ENCODE measurements at places on chromosomes 13 and 19. TPM values are rescaled to one million over a fixed set of nuclear protein-coding genes. Genes with fewer than 3 reads are reported as not detected.

Gene KCNC3
- polyA plus RNA-seq: 27.1 TPM

Gene ZNF526
- 7.4 TPM for polyA plus RNA-seq

Gene ZNF320
- 15.7 TPM for polyA plus RNA-seq

GRCh38 chr13:76131551-76131950 is 495.4 kb downstream of the LMO7 start:
- no peak for DNase-seq

- DNase-seq: no peak
Observed at GRCh38 chr13:39688278-39688677, 32.8 kb downstream of the COG6 start.

Gene ICAM1
- polyA plus RNA-seq: 6.3 TPM

DNA sequence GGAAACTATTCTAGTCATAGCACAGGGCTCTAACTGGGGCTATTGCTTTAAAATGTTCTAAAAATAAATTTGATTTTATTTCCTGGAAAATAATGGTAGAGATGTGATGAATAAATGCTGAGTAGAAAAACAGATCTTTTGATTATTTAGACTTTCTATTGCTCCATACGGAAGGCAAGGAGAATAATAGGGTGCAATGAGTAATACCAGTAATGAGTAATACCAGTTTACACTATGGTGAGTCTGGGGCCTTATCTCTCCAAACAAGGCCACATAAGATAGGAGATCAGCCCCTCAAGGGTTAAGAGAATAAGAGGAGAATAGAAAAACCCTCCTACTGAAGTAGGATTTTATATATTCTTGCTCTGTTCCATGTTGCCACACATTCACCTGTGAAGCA is 390.4 kb downstream of the KLF5 start:
- no peak for DNase-seq

GRCh38 chr19:37954421-37954874 is 47.4 kb downstream of the SIPA1L3 start:
- DNase-seq: no peak

Gene NLRP11
- 0.15 TPM for polyA plus RNA-seq

GRCh38 chr13:59891053-59891452 is 272.7 kb downstream of the DIAPH3 start:
- no peak for DNase-seq

Gene CBY2
- 0.44 TPM for polyA plus RNA-seq

GRCh38 chr13:35855531-35856019 is 275.6 kb downstream of the DCLK1 start:
- DNase-seq: no peak

DNA sequence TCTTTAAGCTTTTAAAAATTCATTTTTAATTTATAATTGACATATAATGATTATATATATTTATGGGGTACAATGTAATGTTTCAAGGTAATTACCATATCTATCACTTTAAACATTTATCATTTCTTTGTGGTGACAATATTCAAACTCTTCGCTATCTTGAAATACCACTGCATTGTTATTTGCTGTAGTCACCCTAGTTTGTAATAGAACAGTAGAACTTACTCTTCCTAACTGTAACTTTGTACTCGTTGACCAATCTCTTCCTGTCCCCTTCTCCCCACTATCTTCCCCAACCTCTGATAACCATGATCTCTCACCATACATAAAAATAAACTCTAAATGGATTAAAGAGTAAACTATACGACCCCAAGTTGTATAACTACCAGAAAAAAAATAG is 20.4 kb downstream of the COG6 start:
- no peak for DNase-seq

GRCh38 chr13:51793570-51794271 is 10.2 kb downstream of the DHRS12 start:
- no peak for DNase-seq

DNA sequence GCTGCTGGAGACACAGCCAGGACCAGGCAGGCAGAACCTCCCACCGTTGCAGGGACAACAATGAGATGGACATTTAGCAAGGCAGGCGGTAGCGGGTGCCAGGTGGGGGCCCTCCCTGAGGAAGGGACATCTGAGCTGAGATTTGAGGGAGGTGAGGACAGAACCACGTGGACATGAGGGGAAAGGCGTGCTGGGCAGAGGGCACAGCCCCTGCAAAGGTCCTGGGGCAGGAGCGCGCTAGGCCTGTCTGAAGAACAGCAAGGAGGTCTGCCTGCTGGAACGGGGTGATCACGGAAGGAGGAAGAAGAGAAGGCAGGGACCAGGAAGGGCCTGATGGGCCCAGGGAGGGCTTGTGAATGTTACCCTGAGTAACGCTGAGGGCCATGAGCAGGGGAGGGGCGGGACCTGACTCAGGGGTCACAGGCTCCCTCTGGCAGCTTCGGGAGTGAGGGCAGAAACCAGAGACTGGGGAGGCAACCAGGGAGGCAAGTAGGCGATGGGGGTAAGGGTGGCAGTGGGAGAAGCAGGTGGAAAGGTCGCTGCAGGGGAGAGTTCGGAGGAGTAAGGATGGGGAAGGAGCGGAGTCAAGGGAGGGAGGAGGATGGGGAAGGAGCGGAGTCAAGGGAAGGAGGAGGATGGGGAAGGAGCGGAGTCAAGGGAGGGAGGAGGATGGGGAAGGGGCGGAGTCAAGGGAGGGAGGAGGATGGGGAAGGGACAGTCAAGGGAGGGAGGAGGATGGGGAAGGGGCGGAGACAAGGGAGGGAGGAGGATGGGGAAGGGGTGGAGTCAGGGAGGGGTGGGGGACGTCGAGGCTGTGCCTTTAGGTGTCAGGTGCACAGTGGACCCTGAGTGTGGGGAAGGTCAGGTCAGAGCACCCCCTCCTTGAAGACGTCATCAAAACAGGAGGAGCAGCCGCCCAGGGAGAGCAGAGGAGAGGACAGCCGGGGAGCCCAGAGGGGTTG is 15.7 kb upstream of the B3GNT3 start:
- no peak for DNase-seq

Gene CEACAM4
- polyA plus RNA-seq: not detected

Gene ZNF492
- polyA plus RNA-seq: 3.0 TPM

- DNase-seq: no peak
Observed at GRCh38 chr13:32624441-32624840, 38.2 kb downstream of the PDS5B start.

DNA sequence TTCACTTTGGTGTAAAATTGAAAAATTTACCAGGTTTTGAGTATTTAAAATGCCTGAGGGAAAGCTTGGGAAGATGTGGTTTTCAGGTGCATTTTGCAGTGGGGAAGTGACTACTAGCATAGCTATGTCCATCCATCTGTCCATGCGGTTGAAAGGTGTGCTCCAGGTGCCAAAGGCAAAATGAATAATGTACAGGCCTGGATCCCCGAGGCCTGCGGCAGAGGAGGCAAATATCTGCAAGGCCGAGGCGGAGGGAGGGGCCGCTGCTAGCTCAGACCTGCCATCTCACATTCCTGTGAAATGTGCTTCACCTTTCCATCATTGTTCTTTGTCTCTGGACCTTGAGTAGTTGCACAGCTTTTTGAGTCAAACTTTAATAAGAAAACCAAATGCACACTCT is 65.5 kb downstream of the ERCC5 start:
- DNase-seq: no peak

DNA sequence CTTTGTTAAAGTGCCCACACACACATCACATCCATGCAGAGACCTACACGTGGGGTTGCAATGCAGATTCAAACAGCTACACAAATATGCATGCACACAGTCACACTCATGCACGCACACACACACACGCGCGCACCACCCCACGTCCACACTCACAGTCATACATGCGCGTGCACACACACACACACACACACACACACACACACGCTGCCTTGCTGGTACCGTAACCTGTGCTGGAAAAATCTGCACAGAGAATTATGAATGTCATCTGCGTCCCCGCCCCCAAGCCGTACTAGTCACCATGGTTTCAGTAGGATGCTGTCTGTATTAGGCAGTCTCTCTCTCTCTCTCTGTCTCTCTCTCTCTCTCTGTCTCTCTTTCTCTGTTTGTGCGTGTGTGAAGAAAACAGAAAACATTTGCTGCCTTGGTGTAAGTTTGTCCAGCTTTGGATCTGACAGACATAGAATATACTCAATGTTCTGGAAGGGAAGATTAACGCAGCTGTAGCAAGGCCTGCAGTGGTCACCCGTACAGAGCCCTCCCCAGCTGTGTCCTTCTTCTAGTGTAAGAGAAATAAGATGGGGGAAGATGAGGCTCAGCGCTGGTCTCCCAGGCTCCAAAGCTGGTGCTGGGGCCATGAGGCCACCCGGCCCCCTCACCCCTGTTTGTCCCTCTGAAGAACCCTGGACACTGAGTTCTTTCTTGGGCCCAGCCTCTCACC is 26.4 kb upstream of the DPP9 start:
- DNase-seq: no peak

DNA sequence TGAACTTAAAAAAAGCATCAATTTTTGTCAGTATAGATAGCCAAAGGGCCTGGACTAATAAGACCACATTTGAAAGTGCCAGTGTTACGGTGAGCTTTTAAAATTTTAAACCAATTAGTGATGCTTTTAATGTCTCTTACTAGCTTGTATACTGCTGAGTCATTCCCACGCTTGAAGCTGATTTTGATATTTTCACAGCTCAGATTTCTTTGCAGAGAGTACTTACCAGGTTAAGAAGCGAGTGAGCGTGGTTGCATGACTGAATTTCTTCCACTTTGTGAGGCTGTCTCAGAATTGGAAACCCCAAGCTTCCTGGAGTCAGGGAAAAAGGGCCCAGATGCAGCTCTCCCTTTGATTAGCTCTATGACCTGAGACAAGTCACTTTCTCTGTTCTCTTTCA is 74.5 kb upstream of the NBEA start:
- DNase-seq: no peak

Gene CYP4F22
- polyA plus RNA-seq: 0.41 TPM

DNA sequence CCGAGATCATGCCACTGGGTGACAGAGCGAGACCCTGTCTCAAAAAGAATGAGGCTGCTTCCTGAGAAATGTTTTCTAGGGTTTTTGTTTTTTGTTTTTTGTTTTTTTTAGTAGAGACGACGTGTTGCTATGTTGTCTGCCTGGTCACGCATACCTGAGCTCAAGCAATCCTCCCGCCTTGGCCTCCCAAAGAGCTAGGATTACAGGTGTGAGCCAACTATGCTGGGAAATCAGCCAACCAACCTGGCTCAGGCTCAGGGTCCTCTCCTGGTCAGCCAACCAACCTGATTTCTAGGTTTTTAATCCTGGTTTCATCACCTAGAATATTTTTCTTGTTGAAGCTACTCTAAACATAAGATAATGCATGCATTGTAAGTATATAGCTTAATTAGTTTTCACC is 7.8 kb downstream of the DHX34 start:
- no peak for DNase-seq

DNA sequence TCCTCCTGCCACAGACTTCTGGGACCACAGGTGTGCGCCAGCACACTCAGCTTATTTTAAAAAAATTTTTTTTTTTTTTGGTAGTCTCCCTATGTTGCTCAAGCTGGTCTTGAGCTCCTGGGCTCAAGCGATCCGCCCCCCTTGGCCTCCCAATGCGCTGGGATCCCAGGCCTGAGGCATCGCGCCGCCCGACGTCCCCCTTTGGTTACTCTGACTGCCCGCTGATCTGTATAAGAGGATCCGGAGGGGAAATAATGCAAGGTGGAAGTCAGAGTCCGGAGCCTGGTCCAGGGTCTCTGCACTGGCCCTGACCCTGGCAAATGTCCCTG is 486 bp upstream of the ZNF805 start:
- DNase-seq: no peak

- DNase-seq: no peak
Observed at GRCh38 chr13:62126400-62126799, 710.8 kb upstream of the PCDH20 start.

Gene POU2F2
- polyA plus RNA-seq: 1.1 TPM

DNA sequence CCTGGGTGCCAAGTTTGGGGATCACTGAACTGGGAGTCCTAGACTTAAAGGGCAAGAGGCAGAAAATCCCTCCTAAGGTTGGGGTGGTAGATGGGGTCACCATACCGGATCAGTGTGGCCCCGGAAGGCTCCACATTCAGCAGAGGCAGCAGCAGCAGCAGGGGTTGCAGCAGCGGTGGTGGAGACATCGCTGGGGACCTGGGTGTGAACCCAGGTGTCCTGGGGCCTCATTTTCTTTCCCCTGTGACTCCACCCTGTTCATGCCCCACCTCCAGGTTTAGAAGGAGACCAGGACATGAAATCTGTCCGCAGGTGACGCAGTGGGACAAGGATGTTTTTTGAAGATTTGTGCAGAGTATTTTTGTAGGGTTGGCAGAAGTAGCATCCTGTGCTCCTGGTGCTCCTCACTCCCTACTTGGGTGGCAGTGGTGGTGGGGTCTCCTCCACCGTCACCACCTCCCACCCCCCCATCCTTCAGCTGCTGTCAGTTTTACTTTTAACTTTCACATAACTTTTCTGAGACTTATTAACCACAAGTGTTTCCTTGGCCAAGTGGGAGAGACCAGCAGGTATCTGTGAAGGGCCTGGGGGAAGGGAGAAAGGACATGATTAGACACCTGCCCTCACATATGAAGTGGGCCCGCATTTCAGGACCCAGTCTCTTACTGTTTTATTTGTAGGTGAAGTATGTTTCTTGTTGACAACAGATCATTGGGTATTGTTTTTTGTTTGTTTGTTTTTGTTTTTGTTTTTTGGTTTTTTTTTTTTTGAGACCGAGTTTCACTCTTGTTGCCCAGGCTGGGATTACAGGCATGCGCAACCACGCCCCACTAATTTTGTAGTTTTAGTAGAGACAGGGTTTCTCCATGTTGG is at the start of gene NAPSA:
Gene NAPSA (minus strand): TSS at position 206 of the 873 bp plus-strand sequence. CDS start 18 bp downstream, at position 188.
- DNase-seq: no peak

DNA sequence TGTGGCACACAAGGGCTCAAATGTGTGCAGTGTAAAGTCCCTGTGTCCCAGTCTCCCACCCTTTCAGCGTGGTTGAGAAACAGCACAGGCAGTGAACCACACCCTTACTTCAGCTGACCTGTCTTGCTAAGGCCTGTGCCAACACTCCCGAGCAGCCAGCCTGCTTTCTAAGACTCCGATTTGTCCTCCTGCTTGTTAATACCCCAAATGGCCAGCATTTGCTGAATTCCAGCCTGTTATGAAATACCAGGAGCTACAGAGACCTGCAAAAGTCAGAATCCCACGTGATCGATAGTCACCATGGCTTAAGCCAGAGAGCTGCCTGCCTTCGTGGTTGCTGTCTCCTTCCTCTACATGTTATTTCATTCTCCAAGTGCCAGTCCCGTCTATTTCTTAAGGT is 200.5 kb downstream of the FGF9 start:
- DNase-seq: no peak

Gene RASAL3
- polyA plus RNA-seq: 0.61 TPM

DNA sequence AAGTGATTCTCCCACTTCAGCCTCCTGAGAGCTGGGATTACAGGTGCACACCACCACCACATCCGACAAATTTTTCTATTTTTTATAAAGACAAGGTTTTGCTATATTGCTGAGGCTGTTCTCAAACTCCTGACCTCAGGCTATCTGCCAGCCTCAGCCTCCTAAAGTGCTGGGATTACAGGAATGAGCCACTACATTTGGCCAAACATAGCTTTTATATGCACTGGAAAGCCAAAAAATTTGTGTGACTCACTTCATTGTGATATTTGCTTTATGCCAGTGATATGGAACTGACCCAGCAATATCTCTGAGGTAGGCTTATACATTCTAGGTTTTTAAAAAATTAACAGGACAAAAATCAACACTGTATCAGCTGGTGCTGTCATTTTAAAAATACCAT is 26.8 kb upstream of the ACOD1 start:
- DNase-seq: no peak

GRCh38 chr19:19719798-19720197 is 13.1 kb downstream of the ZNF14 start:
- DNase-seq: no peak
